ENCODE measurements at places on chromosomes 16 and 17.

DNA sequence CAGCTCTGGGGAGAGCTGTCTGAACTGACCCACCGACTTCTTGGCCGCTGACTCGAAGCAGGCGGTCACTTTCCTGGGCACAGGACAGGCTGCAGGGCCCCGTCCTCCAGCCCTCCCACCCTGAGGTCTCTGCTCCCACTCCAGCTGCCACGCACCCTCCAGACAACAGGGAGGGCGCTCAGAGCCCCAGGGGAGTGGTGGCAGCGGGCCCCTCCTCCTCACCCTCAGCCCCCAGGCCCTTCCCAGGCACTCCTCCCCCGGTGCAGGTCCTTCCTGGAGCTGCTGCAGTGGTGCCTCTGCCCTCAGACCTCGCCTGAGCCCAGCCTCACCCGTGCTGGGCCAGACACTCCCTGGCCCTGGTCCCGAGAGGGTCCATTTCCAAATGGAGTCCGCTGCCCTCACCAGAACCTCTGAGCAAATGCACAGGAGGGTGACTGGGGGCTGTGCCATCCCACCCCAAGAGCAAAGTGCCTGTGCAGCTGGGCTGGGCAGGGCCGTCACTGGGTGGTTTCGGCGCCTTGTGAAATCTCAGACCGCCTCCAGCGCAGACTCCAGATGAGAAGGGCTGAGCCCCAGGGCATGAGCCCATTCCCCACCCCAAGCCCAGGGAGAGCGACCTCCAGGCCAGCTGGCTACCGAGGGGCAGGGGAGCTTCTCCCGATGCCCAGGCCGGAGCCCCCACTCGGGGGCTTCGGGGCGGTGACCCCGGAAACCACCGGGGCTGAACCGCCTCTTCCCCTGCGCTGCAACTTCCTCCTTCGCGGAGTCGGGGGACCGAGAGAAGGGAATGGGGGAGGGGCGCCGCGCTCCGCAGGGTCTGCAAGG, 717 bp downstream of the CYBA start:
- no peak for DNase-seq

GRCh38 chr16:68404736-68405345, 43.5 kb downstream of the SMPD3 start:
- no peak for DNase-seq

GRCh38 chr16:72877374-72878028, 170.4 kb downstream of the ZFHX3 start:
- peak; percentile 23 for DNase-seq

- DNase-seq: no peak
Observed at GRCh38 chr16:4077174-4077649, 39.0 kb downstream of the ADCY9 start.

DNA sequence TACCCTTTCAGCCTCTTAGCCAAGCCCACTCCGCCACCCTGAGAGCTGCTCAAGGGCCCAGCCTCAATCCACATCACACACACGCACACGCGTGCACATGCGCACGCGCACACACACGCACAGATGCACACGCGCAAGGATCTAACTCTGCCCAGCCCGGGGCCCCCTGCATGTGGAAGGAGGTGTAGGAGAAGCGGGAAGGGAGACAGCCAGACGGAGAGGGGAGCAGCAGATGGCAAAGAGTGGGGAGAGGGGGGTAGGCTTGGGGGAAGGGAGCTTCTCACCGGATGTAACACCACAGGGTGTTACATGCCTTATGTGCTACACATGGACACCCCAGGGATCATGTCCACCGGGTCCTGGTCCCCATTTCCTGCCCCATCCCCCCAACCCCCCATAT, 15.3 kb downstream of the DLG4 start:
- DNase-seq: no peak

DNA sequence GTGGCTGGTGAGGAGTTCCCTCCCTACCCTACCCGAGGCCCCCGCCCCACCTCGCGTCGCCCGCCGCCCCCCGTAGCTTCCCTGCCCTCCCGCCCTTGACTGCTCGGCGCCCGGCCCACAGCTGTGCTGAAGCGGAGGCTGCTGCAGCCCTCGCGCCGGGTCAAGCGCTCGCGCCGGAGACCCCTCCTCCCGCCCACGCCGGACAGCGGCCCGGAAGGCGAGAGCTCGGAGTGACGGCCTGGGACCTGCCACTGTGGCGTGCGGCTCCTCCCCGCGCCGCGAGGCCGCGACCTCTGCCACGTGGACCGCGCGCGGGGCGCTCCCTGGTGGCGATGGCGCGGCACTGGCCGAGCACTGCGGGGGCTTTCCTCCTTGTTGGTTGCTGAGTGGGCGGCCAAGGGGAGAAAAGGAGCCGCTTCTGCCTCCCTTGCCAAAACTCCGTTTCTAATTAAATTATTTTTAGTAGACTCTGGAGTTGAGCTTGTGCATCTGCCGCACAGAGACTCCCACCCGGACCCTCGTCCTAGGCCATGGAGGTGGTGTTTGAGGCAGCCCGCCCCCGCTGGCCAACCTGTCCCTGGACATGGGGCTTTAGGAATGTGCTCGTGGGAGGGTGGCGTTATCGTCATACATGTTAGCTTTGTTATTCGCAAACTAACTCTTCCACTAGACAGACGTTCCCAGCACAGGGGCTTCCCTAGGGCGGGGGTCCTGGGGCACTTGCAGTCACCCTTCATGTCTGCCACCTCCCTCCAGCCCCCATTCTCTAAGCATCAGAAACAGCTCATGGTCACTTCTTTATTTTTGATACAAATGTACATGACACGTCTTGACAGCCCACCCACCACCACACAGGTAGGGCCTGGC, 4.4 kb downstream of the TP53I13 start:
- no peak for DNase-seq

GRCh38 chr16:5428932-5429331, 331.3 kb upstream of the EEF2KMT start:
- DNase-seq: no peak

GRCh38 chr16:11423315-11424117, 78.3 kb downstream of the RMI2 start:
- peak; percentile 75 for DNase-seq

DNA sequence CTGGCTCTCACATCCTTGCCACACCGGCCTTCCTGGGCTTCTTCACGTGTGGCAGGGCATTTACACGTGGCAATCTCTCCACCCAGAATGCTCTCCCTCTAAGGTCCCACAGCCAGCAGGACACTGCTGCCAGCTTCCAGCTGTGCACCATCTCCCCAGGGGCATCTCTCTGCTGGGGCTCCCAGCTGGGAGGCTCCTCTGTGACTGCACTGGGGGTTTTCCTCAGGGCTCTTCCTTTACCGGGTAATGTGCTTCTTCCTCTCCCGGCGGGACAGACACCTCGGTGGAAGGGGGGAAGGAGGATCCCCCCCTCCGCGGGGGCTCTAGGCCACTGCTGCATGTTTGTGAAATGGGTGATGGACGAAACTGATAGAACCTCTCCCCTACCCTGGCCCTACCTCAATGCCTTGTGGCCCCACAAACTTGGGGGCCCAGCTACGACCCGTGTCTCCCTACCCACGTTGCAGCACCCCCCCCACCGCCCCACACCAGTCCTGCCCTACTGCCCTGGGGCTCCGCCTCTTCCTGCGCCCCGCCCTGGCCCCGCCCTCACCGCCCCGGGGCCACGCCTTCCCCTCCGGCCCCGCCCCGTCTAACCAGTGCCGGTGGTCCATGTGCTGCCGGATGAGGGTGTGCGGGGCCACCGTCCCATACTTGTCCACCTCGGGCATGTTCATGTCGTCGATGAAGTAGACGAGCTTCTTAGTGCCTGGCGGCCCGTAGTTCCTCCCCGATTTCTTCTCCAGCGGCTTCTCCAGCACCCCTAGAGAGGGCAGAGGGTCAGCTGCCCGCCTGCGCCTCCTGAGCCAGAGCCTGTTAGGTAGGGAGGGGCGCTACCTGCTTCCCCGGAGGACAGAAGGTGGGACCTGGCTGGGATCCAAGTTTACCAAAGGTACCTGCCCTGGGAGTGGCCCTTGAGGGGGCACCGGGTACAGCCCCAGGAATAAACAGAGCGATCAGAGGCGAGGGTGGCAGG, 92.6 kb downstream of the DNAH17 start:
- peak; percentile 36 for DNase-seq

DNA sequence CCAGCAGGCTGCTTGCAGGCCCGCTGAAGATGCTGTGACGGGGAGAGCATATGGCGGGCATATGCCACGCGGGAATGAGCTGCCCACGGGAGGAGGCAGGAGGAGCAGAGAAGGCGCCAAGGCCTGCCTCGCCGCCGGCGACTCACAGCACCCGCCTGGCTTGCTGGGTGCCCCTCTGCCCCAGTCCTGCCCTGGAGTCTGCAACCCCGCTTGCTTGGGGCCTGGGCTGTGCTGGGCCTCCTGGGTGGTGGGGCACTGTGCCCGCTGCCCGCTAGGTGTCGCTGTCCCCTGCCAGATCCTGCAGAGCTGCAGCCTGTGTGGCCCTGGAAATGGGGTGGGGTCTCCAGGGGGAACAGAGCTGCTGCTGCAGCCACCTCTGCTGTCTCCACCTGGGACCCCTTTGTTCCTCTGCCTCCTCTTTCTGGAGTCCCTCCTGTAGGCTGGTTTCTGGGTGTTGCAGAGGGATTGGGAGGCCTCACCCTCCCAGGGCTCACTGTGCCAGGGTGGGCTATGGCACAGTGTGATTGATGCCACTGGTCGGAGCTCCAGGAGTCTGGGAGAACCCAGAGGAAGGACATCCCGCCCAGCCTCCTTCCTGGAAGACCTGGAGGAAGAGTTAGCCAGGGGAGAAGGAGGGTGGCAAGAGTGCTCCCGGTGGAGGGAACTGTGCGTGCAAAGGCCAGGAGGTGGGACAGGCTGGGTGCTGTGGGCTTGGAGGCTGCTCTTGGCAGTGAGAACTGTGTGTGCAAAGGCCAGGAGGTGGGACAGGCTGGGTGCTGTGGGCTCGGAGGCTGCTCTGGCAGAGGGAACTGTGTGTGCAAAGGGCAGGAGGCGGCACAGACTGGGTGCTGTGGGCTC, 141.0 kb upstream of the CIBAR2 start:
- DNase-seq: peak; percentile 70

GRCh38 chr17:79420318-79421243, 190.3 kb downstream of the RBFOX3 start:
- DNase-seq: no peak

DNA sequence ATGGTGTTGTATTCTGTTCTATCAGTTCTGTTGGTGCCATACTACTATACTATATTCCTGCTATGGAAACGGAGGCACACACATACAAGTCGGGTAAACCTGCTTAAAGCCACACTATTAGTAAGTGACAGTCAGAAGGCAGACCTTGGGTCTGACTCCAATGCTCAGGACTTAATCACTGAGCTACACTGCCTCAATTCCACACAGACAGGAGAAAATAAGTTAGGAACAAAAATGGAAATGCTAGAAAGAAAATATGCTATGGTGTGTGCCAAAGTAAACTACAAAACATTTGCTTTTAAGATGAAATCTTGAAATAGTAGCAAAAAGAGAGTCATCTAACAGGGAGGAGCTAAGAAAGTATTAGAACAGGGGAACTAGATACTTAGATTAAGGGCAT, 48.1 kb downstream of the MYO1D start:
- DNase-seq: no peak

- DNase-seq: no peak
Observed at GRCh38 chr16:68179855-68180254, 56.1 kb downstream of the ESRP2 start.

DNA sequence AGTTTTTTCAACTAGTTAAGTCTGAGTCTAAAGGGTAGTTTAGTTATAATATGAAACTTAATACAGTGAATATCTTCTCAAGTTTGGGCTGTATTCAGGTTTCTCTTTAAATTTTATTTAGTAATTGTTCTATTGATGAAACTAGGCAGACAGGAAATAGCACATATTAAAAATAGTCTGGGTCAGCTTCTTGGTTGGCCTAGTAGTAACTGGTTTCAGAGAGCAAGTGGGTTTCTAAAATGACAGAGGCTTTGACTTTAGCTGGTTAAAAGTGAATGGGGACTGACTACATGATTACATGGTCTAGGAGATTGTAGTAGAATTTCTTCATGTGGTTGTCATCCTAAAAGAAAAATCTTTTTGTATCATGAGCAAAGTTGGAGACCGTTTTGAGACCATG, 46.8 kb downstream of the OMG start:
- no peak for DNase-seq

DNA sequence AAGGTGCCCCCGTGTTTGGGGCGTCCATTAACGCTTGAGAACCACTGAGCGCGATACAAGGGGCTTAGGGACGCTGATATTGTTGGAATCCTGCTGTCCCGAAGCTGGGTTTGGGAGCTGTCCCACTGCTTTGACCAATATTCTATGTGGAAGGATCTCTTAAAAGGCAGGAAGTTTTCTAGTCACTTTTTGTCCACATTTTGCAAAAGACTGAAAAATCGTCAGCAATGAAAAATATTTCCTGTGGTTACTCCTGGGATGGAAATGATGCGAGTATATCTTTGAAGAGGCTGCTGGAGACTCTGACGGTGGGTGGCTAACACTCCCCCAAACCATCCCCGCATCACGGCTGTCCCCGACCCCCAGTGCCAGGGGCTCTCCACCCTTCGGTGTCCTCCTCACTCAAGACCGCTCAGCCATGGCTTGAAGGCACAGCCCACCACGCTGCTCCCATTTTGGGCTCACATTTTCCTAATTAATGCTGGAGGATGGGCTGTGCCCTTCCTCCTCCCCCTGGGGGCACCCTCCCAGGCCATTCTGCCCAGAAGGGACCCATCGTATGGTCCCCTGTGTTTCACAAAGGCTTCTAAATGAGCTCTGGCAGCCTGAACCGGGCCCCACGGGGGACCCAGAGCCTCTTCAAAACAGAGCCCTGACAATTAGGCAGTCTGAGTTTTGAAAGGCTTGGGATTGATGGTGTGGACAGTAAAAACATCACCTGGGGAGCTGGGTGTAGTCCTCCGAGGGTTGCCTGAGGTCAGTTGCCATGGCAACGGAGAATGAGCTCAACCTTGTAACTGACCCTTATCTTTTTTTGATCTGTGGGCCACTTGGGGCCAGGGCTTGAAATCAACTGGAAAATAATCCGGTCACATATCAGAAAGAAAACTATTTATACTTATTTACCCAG, 158.6 kb downstream of the C16orf78 start:
- no peak for DNase-seq

DNA sequence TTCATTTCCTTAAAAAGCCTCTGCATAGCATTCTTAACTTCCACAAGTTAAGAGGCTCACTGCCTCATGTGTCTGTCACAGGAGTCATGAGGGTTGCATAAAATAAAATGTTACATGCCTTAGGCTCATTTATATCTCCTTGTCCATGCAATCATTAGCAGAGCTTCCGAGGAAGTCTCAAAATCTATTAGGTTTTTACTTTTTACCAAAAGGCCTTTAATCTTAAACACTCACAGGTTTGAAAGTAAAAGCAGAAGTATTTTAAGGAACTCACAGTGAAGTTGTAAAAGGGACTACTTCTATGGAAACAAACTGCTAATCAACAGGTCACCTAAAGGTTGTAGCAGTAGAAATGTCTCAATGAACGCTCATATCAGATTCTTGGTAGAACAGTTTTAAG, 5.2 kb upstream of the ATP6V0A1 start:
- peak; percentile 85 for DNase-seq

GRCh38 chr16:74580833-74581232, 26.1 kb downstream of the GLG1 start:
- no peak for DNase-seq

GRCh38 chr17:29699283-29699682, 76.6 kb upstream of the CORO6 start:
- DNase-seq: no peak
